ENCODE measurements at places on chromosomes 2 and 18.

- DNase-seq = no peak
These were observed 14.8 kb upstream of the IL18R1 start for GRCh38 chr2:102340778-102341177.

- DNase-seq = peak; percentile 42
These were observed at the start of gene CCDC85A for GRCh38 chr2:56183643-56184499. Gene CCDC85A, plus strand, starts transcription at chr2:56183990. Its CDS starts 635 bp downstream, at chr2:56184625.

- no peak for DNase-seq
These were observed 9.7 kb downstream of the OXER1 start for GRCh38 chr2:42754021-42754775.

- no peak for DNase-seq
These were observed 35.9 kb upstream of the MGAT5 start for GRCh38 chr2:134217924-134218323.

- no peak for DNase-seq
These were observed 74.3 kb downstream of the BCL2L11 start for GRCh38 chr2:111194835-111195621.

GRCh38 chr2:163247156-163247846 is 408.7 kb upstream of the KCNH7 start:
- DNase-seq = no peak

DNA sequence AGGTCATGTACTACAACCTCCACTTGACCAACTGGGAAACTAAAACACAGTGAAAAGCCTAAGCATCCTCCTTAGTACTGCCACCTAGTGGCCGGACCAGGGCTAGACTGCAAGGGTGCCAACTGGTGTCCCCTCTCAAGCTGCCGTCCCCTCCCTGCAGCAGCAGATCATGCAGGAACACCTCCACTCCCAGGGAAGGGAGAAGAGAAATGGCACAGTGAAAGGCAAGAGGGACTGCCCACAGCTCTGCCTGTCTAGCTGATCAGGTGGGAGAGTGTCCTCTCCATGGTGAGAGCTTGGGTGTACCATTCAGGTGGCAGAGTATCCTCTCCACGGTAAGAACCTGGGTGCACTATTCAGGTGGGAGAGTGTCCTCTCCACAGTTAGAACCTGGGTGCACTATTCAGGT is 78.1 kb downstream of the AAK1 start:
- peak; percentile 43 for DNase-seq

GRCh38 chr2:39646267-39646666 is 19.4 kb upstream of the TMEM178A start:
- DNase-seq = no peak

- DNase-seq = no peak
These were observed 281.8 kb downstream of the CLIP4 start for GRCh38 chr2:29397039-29397438.

- no peak for DNase-seq
These were observed 198.7 kb downstream of the PDE11A start for GRCh38 chr2:177873915-177874314.

DNA sequence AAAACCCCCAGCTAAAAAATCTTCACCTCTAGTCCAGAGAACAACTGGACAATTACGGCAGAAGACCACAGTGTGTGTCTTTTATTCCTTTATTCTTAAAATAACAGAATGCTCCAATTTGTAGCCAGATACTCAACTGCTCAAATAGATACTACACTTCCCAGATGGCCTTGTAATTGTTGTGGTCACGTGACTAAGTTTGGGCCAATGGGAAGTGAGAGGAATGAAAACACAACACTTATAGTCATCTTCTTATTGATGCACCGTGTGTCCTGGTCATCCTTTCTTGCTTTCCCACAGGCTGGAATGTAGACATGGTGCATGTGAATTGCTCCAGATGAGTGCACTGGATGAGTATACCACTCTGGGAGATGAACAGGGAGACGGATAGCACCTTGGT is 145.1 kb downstream of the CDC42EP3 start:
- no peak for DNase-seq

DNA sequence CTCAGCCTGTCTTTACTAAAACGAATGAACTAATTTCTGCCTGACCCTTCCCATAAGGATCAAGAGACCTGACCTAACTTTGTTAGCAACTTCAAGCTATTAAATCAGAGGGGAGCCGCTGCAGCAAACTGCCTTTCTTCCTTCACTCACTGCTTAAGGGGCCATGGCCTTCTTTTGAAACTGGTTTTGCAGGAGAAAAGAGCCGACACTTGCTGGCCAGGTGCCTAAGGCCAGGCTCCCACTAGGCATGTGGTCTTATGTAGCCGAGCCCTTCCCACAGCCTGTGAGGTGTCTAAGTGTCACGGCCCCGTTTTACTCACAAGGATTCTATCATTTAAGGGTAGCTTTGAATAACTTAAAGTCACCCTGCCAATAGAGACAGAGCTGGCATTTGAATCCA is 130.8 kb downstream of the ZNF236 start:
- DNase-seq = no peak

- DNase-seq = no peak
These were observed 45.6 kb upstream of the TMEM178A start for GRCh38 chr2:39620067-39620466.

- peak; percentile 7 for DNase-seq
These were observed 46.4 kb upstream of the BZW1 start for GRCh38 chr2:200765139-200765951.

- no peak for DNase-seq
These were observed 9.3 kb upstream of the MTCL1 start for GRCh38 chr18:8695932-8696517.

- DNase-seq = no peak
These were observed 10.2 kb downstream of the MLPH start for GRCh38 chr2:237497009-237497837.

DNA sequence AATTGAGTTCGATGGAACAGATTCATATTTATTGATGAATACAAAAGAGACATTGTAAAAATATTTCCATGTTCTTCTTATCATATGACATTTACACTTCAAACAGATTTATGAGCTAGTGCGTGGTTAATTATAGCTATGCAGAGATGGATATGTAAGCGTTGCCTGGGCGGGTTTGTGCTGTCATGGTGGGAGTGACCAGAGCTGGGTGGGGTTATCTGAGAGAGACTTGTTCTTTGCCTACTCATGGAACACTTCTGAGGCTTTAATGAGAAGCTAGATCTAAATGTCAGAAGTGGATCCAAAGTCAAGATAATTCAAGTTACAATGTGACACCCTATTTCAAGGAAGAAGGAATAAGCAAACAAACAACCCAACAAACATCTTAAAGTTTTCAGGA is 162.3 kb upstream of the ZEB2 start:
- no peak for DNase-seq

DNA sequence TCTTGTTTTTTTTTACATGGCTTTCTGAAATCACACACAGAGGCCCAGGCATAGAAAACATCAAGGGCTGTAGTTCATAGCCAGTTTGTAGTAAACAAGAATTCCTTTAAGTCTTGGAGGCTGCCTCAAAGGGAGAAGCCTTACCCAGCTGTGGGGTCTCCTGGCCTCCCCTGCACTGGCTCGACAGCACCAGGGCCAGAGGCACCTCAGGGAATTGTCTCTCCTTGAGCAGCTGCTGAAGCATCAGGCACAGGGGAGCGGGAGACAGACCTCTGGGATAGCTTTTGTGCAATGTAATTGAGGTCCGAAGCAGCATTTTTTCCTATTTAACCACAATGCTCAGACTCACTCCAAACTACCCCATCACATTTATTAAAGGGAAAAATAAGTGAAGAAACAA is 209.1 kb downstream of the HRH4 start:
- no peak for DNase-seq

GRCh38 chr18:48862132-48862531 is 88.6 kb downstream of the SMAD7 start:
- no peak for DNase-seq

- DNase-seq = no peak
These were observed 181.8 kb downstream of the AGPS start for GRCh38 chr2:177574356-177574755.

GRCh38 chr2:55136138-55136541 is 85.9 kb upstream of the RTN4 start:
- no peak for DNase-seq

DNA sequence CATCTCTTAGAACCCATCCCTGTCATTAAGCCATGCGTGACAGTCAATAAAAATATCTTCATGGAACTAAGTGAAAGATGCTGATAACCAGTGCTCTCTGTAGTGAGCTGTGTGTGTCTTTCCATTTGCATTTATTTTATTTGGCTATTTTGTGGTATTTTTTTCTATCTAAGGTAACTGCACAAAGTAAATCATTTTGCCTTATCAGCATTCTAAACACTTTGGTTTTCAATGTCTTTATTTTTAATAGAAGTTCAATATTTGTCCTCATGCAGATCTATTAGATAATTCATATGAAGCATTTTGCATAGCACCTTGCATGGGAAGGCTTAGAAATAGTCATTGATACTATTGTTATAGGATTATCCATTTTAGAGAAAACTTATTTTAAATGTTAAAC is 163.6 kb upstream of the TANK start:
- DNase-seq = no peak
